GM03348 (cell line): ENCODE measurements at places on chromosomes 1 and 21.

- DNase-seq: no peak
Measured at GRCh38 chr1:60942291-60942690, 140.1 kb upstream of the NFIA start.

GRCh38 chr1:85320371-85321131 lies 44.1 kb upstream of the BCL10 start:
- no peak for DNase-seq

DNA sequence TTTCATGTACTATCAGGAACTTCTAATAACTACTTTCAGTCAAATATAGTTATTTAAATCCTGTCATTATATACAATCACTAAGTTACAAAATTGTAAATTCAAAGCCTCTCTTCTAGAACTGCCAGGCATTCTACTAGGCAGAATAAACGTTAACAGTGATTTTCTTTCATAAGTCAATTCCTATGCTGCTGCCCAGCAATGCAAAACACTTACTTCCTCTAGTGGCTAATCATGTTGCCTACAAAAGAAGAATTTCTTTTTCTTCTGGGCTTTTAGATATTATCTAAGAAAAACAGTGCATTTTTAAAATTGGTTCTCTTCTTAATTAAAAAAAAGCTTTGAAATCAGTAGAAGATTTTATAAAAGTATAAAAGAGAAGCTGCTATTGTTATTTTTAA lies 509.8 kb upstream of the ADAMTS5 start:
- DNase-seq: peak; percentile 52

DNA sequence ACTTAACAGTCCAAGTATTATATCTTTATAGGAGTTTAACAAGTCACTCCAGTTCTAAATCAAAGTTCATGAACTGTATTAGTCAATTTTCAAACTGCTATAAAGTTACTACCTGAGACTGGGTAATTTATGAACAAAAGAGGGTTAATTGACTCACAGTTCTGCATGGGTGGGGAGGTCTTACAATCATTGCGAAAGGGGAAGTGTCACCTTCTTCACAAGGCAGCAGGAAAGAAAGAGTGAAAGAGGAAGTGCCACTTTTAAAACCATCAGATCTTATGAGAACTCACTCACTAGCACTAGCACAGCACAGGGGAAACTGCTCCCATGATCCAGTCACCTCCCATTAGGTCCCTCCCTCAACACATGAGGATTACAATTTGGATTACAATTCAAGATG lies 70.0 kb downstream of the CLCA4 start:
- no peak for DNase-seq

DNA sequence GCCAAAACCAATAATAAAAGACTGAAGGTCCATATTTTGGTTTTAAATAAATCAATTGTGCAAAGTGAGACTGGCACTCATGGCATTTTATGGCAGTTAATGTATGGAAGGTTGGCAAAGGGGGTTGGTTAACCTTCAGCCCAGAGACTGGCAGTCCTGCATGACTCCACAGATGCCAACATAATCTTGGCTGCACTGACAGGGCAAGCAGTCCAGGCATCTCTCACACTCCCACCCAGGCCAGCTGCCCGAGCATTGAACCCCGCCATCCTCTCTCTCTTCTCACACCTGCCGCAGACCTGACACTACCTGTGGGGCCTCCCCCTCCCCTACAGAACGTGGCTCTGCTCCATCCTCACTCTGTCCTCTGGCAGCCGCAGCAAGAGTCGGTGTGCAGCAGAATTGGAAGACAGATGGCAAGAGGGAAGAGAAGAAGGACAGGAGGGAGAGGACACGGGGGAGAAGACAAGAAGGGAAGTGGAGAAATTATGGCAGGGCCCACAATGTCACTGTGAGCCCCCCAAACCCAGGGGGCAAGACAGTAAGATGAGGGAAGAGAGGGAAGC lies 43.7 kb downstream of the ITPKB start:
- no peak for DNase-seq

- no peak for DNase-seq
Measured at GRCh38 chr1:7145947-7146346, 360.7 kb downstream of the CAMTA1 start.

GRCh38 chr21:28856588-28857250 lies 136.0 kb downstream of the LTN1 start:
- no peak for DNase-seq
